ENCODE measurements at places on chromosomes 16 and 17.

- no peak for DNase-seq
Observed at GRCh38 chr17:40180694-40181093, 3.4 kb downstream of the RAPGEFL1 start.

GRCh38 chr16:55042556-55043432 lies 112.1 kb downstream of the IRX5 start:
- no peak for DNase-seq

- no peak for DNase-seq
Observed at GRCh38 chr16:57995721-57996405, 4.6 kb downstream of the ZNF319 start.

GRCh38 chr17:47810901-47811635 lies 10.5 kb downstream of the OSBPL7 start:
- no peak for DNase-seq

GRCh38 chr16:57589374-57589773 lies 39.1 kb upstream of the ADGRG1 start:
- DNase-seq, result no peak

DNA sequence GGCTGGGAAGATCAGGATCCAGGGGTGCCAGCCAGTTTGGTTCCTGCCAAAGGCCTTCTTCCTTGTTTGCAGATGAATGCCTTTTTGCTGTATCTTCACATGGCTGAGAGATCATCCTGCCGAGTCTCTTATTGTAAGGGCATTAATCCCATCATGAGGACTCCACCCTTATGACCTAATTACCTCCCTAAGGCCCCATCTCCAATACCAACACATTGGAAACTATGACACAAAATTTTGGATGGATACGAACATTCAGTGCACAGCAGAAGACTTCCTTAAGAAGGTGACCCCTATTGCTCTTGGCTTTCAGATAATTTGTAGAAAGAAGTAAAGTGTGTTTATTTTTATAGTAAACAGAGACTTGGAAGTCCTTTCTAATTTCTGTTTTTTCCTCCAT lies 1164.7 kb upstream of the CDH8 start:
- DNase-seq, result no peak
